T-helper 17 cell (primary cell): ENCODE measurements at places on chromosomes 11 and 22. TPM values are rescaled to one million over a fixed set of nuclear protein-coding genes. Genes with fewer than 3 reads are reported as not detected.

Gene THOC5
- total RNA-seq = 34.2 TPM

Gene CELF1
- 113 TPM for total RNA-seq

Gene SPA17
- 0.67 TPM for total RNA-seq

Gene CRYBA4
- total RNA-seq = not detected

Gene IL17REL
- not detected for total RNA-seq

Gene C11orf21
- total RNA-seq = 50.1 TPM

Gene ABCG4
- not detected for total RNA-seq

GRCh38 chr11:69041516-69041915, 7.2 kb upstream of the TPCN2 start:
- H3K4me3 ChIP-seq = no peak overlapping the region
- peaks cover 5% of the 10 kb centered on the region for H3K4me1 ChIP-seq
- no peaks in the 10 kb centered on the region for H3K36me3 ChIP-seq
- no peak for DNase-seq
- no peak overlapping the region for H3K27ac ChIP-seq

DNA sequence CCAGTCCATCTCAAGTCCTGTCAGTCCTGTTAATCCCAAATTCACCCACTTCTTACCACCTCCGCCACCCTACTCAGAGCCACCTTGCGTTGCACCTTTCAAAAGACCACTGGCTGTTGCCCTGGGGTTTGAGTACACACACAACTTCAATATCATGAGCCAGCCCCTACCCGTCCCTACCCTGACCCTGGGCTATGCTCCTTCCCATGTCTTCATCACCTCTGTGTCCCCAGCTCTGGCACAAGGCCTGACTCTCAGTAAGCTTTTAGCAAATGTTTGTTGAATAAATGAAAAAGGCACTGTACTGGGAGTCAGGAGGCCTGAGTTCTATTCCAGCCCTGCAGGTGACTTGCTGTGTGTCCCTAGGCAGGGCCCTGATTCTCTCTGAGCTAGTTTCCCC, 26.5 kb downstream of the OTOG start:
- H3K27ac ChIP-seq = no peak overlapping the region
- H3K36me3 ChIP-seq = peaks cover 3% of the 10 kb centered on the region
- DNase-seq = no peak
- peaks cover 57% of the 10 kb centered on the region for H3K27me3 ChIP-seq

GRCh38 chr22:46036558-46037408, 59.8 kb upstream of the WNT7B start:
- H3K4me1 ChIP-seq = peaks cover 9% of the 10 kb centered on the region
- no peaks in the 10 kb centered on the region for H3K36me3 ChIP-seq
- no peaks in the 10 kb centered on the region for H3K27me3 ChIP-seq
- peak overlapping the region; percentile 75 for H3K27ac ChIP-seq
- no peak for DNase-seq

GRCh38 chr22:23675502-23676415, 15.1 kb upstream of the RGL4 start:
- peaks cover 11% of the 10 kb centered on the region for H3K4me1 ChIP-seq
- peak overlapping the region; percentile 5 for H3K4me3 ChIP-seq
- H3K27me3 ChIP-seq = no peaks in the 10 kb centered on the region
- no peak for DNase-seq
- no peak overlapping the region for H3K27ac ChIP-seq

- no peak overlapping the region for H3K27ac ChIP-seq
- no peaks in the 10 kb centered on the region for H3K36me3 ChIP-seq
- DNase-seq = no peak
- H3K4me1 ChIP-seq = peaks cover 50% of the 10 kb centered on the region
These were observed 31.7 kb upstream of the MOB2 start for GRCh38 chr11:1518301-1518700.

GRCh38 chr11:107591378-107592230, 657 bp downstream of the ELMOD1 start:
- H3K4me1 ChIP-seq = peaks cover 28% of the 10 kb centered on the region
- peaks cover 80% of the 10 kb centered on the region for H3K27me3 ChIP-seq
- no peak for DNase-seq
- H3K36me3 ChIP-seq = no peaks in the 10 kb centered on the region

DNA sequence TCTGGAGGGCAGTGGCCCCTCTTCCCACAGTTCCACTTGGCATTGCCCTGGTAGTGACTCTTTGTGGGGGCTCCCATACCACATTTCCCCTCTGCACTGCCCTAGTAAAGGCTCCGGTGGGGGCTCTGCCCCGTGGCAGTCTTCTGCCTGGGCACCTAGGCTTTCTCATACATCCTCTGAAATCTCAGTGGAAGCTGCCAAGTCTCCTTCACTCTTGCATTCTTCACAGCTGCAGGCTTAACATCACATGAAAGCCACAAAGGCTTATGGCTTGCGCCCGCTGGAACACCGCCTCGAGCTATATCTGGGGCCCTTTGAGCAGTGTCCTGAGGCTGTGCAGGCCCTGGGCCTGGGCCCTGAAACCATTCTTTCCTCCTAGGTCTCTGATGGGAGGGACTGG, 25.3 kb downstream of the PLEKHB1 start:
- H3K27me3 ChIP-seq = no peaks in the 10 kb centered on the region
- H3K27ac ChIP-seq = peak overlapping the region; percentile 67
- H3K4me3 ChIP-seq = no peak overlapping the region
- H3K4me1 ChIP-seq = peaks cover 5% of the 10 kb centered on the region
- DNase-seq = no peak

- H3K4me1 ChIP-seq = no peaks in the 10 kb centered on the region
- DNase-seq = no peak
- no peak overlapping the region for H3K27ac ChIP-seq
- H3K27me3 ChIP-seq = peaks cover 16% of the 10 kb centered on the region
- no peak overlapping the region for H3K4me3 ChIP-seq
These were observed 331.9 kb upstream of the NARS2 start for GRCh38 chr11:78906566-78906965.

- no peaks in the 10 kb centered on the region for H3K27me3 ChIP-seq
- H3K27ac ChIP-seq = no peak overlapping the region
- no peaks in the 10 kb centered on the region for H3K4me1 ChIP-seq
- H3K4me3 ChIP-seq = no peak overlapping the region
- no peak for DNase-seq
These were observed 114.1 kb downstream of the LARGE1 start for GRCh38 chr22:33806191-33806590.

GRCh38 chr11:68106165-68106940, 14.8 kb downstream of the CHKA start:
- H3K4me1 ChIP-seq = peaks cover 4% of the 10 kb centered on the region
- peaks cover 3% of the 10 kb centered on the region for H3K36me3 ChIP-seq
- H3K4me3 ChIP-seq = no peak overlapping the region
- no peak for DNase-seq

DNA sequence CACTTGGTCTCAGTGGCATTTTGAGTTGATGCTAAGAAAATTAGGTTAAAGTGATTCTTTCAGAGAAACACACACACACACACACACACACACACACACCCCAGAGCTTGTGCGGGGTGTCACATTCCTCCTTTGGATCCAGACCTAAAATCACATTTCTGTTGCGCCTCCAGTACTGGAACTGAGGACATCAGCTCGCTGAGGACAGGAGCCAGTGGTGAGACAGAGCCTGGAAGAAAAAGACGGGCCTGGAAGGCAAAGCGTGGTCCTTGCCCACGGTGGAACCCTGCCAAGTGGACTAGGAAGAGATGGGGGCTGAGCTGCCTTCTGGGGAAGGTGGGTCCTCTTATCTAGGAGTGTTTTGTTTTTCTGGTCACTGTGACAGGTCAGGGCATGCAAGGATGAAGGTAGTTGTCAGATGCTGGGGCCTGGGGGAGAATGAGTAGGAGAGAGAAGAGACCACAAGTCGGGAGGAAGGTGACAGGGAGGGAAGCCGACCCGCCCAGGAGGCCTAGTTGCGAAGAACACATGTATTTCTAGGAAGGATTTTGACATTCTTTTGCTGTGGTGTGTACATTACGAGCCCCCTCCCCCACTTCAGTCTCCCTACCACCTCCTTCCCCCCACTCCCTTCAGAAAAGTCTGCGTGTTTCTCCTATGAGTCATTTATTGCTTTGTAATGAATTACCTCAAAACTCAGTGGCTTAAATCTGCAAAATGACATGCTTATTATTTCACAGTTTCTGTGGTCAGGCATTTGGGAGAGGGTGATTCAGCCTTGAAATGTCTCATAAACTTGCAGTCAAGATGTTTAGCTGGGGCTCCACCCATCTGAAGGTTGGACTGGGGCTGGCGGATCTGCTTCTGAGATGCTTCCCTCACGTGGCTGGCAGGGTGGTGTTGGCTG, 4.8 kb upstream of the ELFN2 start:
- H3K4me1 ChIP-seq = peaks cover 10% of the 10 kb centered on the region
- H3K27me3 ChIP-seq = peaks cover 59% of the 10 kb centered on the region
- H3K27ac ChIP-seq = no peak overlapping the region

DNA sequence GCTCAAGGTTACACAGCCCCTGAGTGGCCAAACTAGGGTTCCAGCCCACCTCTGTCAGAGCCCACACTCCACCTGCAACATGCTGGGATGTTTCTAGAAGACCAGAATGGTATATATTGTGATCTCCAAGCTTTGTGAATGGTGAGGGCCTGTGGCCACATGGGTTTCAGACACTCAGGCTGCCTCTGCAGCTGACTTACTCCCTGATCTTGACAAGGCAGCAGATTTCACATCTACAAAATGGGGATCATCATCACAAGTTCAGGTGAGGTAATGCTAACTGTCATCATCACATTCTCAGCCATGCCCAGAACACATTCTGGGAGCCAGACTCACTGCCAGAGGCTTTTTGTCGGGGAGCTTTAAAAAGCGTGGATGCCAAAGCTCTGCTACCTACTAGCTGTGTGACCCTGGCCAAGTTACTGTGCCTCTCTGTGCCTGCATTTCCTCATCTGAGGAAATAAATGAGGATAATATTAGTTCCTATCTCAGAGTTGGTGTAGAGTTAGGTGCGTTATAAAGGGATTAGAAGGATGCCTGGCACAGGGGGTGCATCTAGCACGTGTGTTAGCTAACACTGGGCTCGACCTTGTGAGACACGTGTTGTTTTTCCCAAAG, 24.9 kb upstream of the WNT11 start:
- peak overlapping the region; percentile 59 for H3K27ac ChIP-seq
- H3K27me3 ChIP-seq = peaks cover 12% of the 10 kb centered on the region
- no peaks in the 10 kb centered on the region for H3K36me3 ChIP-seq
- DNase-seq = no peak
- H3K4me1 ChIP-seq = peaks cover 36% of the 10 kb centered on the region

DNA sequence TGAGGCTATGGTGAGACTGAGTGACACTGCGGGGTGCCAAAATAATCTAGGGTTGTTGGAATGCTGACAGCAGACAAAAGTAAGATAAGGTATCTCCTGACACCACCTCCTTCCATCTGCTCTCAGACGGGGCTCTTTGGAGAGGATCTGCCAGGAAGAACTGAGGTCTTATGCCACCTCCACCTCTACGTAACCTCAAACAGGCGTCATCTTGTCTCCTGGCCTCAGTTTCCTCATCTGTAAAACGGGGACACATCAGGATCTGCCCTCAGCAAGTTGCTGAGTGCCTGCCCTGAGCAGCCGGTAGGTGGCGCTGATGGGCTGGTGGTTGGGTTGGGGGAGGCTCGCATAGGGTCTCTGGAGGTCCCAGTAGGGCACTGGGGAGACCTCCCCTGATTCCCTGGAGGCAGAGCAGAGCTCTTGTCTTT, 1.7 kb upstream of the MYEOV start:
- no peaks in the 10 kb centered on the region for H3K36me3 ChIP-seq
- H3K27me3 ChIP-seq = no peaks in the 10 kb centered on the region
- peaks cover 15% of the 10 kb centered on the region for H3K4me1 ChIP-seq
- H3K27ac ChIP-seq = no peak overlapping the region
- no peak overlapping the region for H3K4me3 ChIP-seq
- peak; percentile 33 for DNase-seq

GRCh38 chr11:39149214-39149613, 2310.2 kb downstream of the LRRC4C start:
- H3K36me3 ChIP-seq = no peaks in the 10 kb centered on the region
- H3K27ac ChIP-seq = no peak overlapping the region
- H3K4me1 ChIP-seq = no peaks in the 10 kb centered on the region
- H3K27me3 ChIP-seq = no peaks in the 10 kb centered on the region

GRCh38 chr11:72760539-72761405, 8.6 kb upstream of the ARAP1 start:
- H3K27ac ChIP-seq = no peak overlapping the region
- no peaks in the 10 kb centered on the region for H3K27me3 ChIP-seq
- no peak for DNase-seq

DNA sequence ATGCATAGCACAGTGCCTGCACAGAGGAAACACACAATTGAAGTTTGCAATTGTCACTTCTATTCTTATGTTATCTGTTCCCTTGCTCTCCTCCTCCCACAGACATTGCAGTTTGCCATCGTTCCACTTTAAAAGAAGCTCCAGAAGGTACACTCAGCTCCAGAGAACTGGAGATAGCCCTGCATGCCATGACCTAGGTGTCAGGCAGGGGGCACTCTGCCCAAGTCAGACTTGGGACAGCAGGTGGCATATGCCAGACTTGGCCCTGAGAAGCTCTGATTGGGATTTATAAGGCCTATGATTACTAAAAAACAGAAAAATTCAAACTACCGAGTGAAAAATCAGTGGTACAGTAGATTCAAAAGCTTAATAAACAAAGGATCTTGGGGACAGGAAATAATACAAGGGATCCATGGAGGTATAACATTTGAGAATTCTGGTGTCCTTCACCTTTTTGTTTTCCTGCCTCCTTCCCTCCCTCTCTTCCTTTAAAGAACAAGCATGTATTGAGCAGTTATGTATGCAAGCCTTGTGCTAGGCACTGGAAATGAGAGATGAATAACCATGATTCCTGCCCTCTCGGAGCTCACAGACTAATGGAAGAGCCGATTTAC, 40.0 kb downstream of the TENM4 start:
- H3K4me1 ChIP-seq = no peaks in the 10 kb centered on the region
- DNase-seq = no peak
- H3K27me3 ChIP-seq = no peaks in the 10 kb centered on the region
- H3K27ac ChIP-seq = no peak overlapping the region
- no peak overlapping the region for H3K4me3 ChIP-seq
- no peaks in the 10 kb centered on the region for H3K36me3 ChIP-seq
